ENCODE measurements at places on chromosomes 7 and 10.

DNA sequence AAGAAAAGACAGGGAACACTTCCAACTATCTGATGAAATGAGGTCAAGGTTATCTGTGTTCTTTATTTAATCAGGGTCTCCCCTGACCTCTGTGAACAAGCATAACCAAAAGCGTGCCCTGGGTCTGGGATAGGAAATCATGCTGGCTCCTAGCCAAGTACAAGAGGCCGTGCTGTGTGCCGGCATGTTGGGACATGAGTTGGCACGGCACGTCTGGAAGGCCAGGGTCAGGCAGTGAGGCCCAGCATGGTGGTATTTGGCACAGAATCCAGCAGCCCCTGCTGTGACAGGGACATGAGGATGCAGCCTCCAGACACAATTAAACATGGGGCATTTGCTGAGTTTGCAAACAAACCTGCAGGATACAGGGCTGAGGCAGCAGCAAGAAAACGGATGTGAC is 320.4 kb downstream of the PLXNA4 start:
- no peak for DNase-seq

- DNase-seq = peak; percentile 19
These were observed 108.2 kb upstream of the EGR2 start for GRCh38 chr10:62924344-62924748.

DNA sequence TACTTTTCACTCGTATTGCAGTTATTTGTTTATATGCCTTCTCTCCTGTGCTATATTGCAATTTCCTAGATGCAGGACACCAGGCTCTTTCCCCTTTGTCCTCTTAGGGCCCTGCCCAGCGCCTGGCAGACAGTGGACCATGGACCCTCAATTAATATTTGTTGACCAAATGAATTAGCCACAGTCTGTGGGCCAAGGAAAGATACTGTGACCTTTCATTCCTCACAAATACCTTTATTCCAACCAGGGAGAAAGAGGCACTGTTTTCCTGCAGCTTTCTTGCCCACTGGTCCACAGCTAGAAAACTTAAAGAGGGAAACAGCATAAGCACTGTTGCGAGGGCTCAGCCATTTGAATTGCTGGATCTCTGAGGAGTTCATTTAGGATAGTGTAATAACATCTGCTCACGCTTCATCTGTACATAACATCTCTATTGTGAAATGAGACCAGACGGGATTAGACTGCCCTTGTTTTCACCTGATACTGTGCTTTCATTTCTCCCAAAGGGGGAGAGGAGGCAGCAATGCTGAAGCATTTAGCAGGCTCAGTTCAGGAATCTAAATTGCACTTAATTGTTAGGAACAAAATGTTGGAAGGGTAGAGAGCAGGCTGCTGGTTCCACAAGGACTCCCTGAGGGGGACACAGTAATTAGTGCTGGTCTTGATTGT is 46.7 kb downstream of the TNS3 start:
- DNase-seq = no peak

DNA sequence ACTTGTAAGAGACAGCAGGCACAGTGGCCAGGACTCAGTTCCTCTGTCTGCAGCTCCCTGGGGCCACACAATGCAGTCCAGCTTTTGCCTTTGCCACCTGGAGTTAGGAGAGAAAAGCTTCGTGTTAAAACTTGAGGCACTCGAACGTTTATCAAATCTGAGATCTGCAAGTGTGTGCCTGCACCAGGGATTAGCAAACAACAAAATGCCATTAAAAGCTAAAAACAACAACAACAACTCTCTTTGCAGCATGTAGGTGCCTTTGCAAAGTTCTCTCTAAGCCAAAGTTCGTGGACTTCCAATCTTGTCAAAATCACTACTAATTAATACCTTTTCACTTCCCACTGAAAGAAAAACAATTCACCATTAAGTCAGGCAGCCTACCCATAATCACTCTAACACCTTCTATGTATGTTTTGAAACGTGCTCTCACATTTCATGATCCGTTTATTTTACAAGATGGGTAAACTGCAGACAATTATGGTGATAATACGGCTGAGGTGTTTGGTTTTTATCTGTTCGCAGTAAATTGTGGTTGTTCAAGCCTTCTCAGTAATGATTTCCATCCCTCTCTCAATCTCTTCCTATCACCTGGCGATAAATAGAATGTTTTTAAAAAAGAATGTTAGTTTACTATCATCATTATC is 36.2 kb upstream of the SDK1 start:
- no peak for DNase-seq

DNA sequence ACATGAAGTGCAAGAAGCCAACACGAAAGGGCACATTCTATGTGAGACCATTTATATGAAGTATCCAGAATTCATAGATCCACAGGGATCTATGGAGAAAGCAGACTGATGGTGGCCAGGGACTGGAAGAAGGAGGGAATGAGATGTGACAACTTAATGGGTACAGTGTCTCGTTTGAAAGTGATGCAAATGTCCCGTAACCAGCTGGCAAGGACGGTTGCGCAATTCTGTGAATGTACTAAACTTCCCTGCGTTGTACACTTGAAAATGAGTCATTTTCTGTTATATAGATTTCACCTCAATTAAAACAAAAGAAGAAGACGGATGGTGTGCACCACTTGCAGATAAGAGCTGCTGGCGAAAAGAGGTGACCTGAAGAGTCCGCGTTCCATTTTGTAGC is 861.1 kb downstream of the TYW1 start:
- no peak for DNase-seq

- no peak for DNase-seq
These were observed 149.3 kb downstream of the ELFN1 start for GRCh38 chr7:1819259-1819841.

- peak; percentile 28 for DNase-seq
These were observed 305.9 kb upstream of the MGMT start for GRCh38 chr10:129161150-129161549.

- no peak for DNase-seq
These were observed 40.1 kb downstream of the LYZL1 start for GRCh38 chr10:29328983-29329382.

GRCh38 chr10:19815036-19815730 is 1.0 kb upstream of the PLXDC2 start:
- DNase-seq = peak; percentile 72

DNA sequence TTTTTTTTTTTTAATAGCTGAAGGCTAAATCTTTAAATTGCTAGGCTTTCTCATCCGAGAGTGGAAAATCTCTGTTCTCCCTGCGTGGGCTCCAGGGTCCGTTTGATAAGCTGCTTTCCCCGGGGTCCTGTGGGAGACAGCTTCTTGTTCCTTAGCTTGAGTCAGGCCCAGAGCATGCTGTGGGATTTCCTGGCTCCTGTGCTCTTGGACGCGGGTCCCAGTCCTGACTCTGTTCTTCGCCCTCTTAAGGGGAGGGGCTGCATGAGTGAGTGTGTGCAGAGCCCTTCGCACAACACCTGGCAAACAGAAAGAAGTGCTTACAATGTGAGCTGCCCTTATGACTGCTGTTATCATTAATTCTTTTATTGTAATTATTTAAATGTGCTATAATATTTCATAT is 133.5 kb downstream of the TACC2 start:
- DNase-seq = no peak

GRCh38 chr7:128697302-128697905 is 25.3 kb downstream of the GARIN1A start:
- peak; percentile 66 for DNase-seq

GRCh38 chr7:133502972-133503371 is 250.1 kb downstream of the EXOC4 start:
- DNase-seq = no peak

GRCh38 chr7:151940048-151940811 is 16.0 kb upstream of the GALNTL5 start:
- DNase-seq = no peak

DNA sequence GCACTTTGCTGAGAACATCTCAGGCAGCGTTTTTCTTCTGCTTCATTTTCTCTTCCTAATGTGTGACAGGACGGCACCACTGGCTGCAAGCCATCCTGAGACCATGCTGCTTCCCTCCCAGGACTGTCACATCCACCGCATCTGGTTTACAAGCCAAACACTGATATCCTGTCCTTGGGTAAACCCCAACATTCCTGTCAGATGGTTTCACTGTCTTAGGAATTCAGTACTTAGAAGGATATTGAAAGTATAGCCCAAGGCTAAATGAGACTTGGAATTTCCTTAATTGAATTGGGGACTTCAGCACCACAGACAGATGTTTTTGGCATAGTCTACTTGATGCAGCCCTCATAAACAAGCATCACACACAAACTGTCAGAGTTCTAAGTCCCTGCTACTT is 74.2 kb upstream of the PLXNA4 start:
- DNase-seq = no peak

- DNase-seq = no peak
These were observed 12.1 kb downstream of the C10orf71 start for GRCh38 chr10:49310901-49311554.

DNA sequence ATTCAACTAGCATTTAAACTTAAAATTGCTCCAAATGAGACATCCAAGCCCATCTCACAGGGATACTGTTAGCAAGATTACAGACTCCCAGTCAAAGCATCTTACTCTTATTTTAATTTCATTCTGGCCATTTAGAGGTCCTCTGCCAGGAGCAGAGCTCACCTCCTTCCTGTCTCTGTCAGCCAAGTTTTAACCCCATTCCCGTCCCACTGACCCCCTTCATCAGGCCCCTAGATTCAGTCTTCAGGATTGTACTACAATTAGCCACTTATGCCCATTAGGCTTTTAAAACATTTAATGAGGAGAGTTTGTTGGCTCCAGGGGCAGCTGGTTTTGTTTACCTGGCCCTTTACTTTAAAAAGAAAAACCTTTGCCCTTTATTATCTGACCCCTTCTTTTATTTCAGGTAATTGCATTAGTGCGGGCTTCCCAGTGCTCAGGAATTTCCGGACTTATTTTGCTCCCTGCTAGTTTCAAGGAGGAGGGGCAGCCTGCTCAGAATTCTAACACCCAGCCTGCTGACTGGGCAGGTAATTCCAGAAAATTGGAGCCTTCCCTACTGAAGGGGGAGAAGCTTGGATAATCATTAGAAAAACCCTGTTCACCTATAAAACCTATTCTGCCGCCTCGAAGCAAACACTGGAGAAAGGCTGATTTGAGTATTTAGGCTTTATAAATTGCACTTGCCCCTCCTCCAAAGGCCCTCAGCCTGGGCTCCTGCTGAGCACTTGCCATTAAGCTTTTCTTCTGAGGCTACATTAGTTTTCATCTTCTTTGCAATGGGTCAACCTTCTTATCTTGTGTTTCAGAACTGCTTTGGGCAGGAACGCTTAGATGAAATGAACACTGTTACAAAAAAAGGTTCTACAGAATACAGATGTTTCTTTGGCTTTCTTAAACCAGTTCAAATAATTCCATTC is 200.5 kb upstream of the HPS1 start:
- peak; percentile 6 for DNase-seq

DNA sequence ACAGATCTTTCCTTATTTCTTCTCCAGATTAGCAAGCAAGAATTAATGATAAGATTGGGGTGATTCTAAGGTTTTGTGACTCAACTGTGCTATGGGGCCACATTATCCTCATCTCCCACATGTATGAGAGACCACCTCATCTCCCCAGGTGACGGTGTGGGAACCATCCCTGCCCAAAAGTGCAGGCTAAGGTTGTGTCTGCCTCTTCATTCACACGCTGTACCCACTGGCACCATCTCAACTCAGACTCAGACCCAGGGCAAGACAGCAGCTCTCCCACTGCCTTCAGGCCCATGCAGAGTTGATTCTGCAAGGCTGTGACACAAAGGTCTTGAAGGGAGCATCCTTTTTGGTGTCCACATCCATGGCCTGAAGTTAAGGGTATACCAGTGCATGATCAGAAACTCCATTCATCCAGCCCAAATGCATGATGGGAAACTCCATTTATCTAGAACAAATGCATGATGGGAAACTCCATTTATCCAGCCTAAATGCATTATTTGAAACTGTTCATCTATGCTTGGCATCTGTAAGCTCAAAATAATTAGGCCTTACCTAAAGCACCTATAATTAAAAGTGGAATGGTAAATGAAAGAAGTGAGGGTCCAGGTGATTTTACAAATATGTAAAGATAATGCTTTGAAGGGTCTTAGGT is 99.4 kb downstream of the TCERG1L start:
- DNase-seq = no peak

DNA sequence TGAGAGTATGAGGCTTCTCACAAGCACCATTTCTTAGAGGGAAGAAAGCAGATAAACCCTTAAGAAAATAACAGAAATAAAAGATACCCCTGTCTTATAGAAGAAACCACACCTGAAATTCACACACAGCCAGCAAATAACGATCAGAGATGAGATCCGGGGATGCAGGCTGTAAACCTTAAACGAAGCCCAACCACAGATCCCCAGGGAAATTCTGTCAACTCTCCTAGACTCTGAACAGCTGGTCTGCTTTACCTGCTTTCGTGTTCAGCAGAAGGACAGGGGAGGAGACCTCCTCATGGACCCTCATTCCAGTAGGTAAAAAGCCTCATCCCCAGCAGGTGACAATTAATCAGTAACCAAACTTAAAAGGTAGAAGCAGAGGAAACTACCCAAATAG is 45.0 kb downstream of the VOPP1 start:
- DNase-seq = no peak

GRCh38 chr10:102090772-102091171 is 25.6 kb downstream of the HPS6 start:
- DNase-seq = no peak

GRCh38 chr10:25631471-25631870 is 302.6 kb upstream of the MYO3A start:
- DNase-seq = no peak

DNA sequence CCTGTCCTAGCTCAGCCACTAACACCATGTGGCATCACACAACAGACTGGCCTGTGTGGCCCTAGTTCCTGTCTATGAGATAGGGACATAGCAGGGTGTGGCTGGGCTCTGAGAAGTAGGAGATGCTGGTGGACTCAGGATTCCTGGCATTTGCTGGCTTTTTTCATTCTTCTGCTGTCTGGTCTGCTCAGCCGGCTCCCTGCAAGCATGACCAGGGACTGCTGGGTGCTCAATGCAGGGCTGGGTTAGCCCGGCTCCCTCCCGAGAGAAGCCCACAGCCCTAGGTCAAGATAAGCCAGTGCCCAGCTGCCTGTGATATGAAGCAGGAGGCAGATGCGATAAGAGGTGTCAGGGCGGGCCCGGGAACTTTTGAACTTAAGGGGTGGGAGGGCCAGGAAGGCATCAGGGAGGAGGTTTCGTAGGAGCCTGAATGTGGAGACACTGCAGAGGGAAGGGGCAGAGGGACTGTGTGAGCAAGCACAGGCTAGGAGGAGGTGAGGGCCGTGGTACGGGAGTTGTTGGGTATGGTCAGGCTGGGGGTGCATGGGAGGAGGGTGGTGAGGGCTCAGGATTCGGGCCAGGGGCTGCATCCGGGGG is 3.5 kb downstream of the AQP1 start:
- DNase-seq = no peak

- no peak for DNase-seq
These were observed 8.9 kb downstream of the SH2B2 start for GRCh38 chr7:102295346-102296178.

- no peak for DNase-seq
These were observed 44.0 kb upstream of the GRID1 start for GRCh38 chr10:86410542-86411124.
